ENCODE measurements at places on chromosomes 13 and 19. TPM values are rescaled to one million over a fixed set of nuclear protein-coding genes. Genes with fewer than 3 reads are reported as not detected.

The DZIP1 gene
- 47.3 TPM for total RNA-seq

The MEIS3 gene
- 27.8 TPM for total RNA-seq

The F7 gene
- not detected for total RNA-seq

The CCL25 gene
- total RNA-seq: not detected

The YJU2 gene
- total RNA-seq: 13.8 TPM

The TRPC4 gene
- total RNA-seq: 0.44 TPM

The ISOC2 gene
- 84.9 TPM for total RNA-seq

The ZNF571 gene
- 3.6 TPM for total RNA-seq

The KIR3DL1 gene
- not detected for total RNA-seq

The KLK8 gene
- total RNA-seq: not detected

The MEDAG gene
- total RNA-seq: 78.1 TPM

The SLITRK5 gene
- total RNA-seq: not detected

The S1PR5 gene
- not detected for total RNA-seq

The CGB2 gene
- total RNA-seq: not detected

The ZNF560 gene
- not detected for total RNA-seq

The APOC4 gene
- total RNA-seq: not detected

The CDC42EP5 gene
- 75.9 TPM for total RNA-seq

The ZNF837 gene
- 4.8 TPM for total RNA-seq

The UPF3A gene
- 15.8 TPM for total RNA-seq

The ZNF415 gene
- 4.5 TPM for total RNA-seq

The CBY2 gene
- not detected for total RNA-seq

The WDR62 gene
- total RNA-seq: 0.69 TPM

The EHD2 gene
- total RNA-seq: 398 TPM

The RFPL4AL1 gene
- total RNA-seq: not detected

The C1QTNF9B gene
- not detected for total RNA-seq

The ZNF763 gene
- total RNA-seq: 1.1 TPM

The ATP7B gene
- 2.5 TPM for total RNA-seq

The ATP4B gene
- not detected for total RNA-seq

The SMIM44 gene
- total RNA-seq: not detected

The SLC25A42 gene
- total RNA-seq: 6.2 TPM

The CGB7 gene
- not detected for total RNA-seq

The PEX11G gene
- total RNA-seq: 2.4 TPM

The HIPK4 gene
- total RNA-seq: not detected

The PHLDB3 gene
- 5.9 TPM for total RNA-seq

The ZNF221 gene
- total RNA-seq: 10.6 TPM

The CD22 gene
- total RNA-seq: 2.2 TPM

The CEACAM3 gene
- total RNA-seq: not detected

The SHISA7 gene
- not detected for total RNA-seq

The AMER2 gene
- total RNA-seq: not detected

The LILRA5 gene
- not detected for total RNA-seq

The N4BP2L2 gene
- total RNA-seq: 41.9 TPM

Measured in cardiac ventricle fibroblast (primary cell).